T-cell (primary cell): ENCODE measurements at places on chromosomes 6 and 20.

- no peak for DNase-seq
Measured at GRCh38 chr20:15900443-15900842, 672.8 kb downstream of the KIF16B start.

DNA sequence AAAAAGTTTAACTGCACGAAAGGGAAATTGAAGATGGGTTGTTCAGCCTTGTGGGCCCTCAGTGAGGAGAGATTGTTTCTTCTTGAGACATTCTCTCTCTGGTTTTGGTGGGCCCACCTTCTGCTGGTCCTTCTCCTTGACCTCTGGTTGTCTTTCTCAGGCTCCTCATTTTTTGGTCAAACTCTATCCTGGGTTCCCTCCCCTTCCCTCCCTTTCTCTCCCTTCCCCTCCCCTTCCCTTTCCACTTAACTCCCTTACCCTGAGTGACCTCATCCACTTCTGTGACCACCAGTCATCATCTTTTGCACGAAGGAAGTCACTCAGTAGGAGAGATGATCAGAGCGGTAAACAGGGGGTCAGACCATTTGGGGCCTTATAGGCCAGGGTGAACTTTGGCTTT lies 71.5 kb upstream of the RALY start:
- DNase-seq = no peak

DNA sequence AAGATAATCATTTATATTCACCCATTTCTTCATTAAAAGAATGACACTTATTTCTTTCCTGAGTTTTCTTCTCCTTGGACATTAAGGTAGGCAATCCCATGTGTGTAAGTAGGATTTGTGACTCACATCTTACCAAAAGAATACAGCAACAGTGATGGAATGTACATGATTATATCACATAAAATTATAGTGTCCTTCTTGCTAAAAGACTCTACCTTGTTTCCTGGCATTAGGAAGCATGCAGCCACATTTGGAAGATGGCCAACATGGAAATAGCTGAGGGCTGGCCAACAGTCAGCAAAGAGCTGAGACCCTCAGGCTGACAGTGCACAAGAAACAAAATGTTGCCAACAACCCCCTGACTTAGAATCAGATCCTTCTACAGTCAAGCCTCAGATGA lies 327.9 kb upstream of the MARCKS start:
- no peak for DNase-seq

- no peak for DNase-seq
Measured at GRCh38 chr6:125850361-125850760, 59.6 kb downstream of the NCOA7 start.

DNA sequence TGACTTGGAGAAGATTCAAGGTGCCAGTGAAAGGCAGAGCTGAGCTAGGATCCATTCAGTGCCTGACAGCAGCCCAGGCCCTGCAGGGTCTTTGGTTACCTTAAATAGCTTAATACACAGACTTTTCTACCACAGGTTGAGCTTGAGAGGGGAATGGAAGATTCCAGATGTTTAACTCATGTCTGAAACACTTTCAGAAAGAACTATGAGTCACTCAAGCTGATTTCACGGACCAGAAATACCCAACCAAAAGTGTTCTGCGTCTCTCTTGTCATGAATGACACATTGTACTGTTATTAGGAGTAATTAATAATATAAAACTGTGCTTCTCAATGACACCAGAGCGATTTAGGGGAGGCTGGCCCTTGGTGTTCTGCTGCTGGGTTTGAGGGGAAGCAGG lies 6.4 kb upstream of the PMEPA1 start:
- DNase-seq = no peak

- DNase-seq = no peak
Measured at GRCh38 chr6:156877126-156877863, 100.1 kb downstream of the ARID1B start.

DNA sequence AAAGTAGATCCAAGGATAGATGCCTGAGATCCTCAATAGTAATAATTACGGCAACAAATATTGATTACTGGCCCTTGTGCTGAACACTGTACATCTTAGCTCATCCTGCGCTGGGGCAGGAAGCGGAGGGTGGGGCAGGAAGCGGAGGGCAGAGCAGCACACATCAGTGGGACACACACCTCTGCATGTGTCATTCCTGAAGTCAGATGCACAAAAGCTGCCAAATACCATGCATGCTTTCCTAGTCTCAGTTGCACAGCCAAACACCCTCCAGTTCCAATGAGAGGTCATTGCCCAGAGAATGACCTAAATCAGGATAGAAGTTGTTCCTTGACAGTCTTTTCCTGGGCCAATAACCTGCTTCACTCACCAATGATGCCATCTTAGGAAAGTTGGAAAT lies 74.4 kb upstream of the FOXC1 start:
- DNase-seq = peak; percentile 31

- DNase-seq = no peak
Measured at GRCh38 chr6:37134036-37134395, 35.9 kb upstream of the PIM1 start.

GRCh38 chr6:156876302-156876701 lies 99.1 kb downstream of the ARID1B start:
- DNase-seq = no peak

- no peak for DNase-seq
Measured at GRCh38 chr6:43963203-43963602, 164.0 kb downstream of the MRPL14 start.

DNA sequence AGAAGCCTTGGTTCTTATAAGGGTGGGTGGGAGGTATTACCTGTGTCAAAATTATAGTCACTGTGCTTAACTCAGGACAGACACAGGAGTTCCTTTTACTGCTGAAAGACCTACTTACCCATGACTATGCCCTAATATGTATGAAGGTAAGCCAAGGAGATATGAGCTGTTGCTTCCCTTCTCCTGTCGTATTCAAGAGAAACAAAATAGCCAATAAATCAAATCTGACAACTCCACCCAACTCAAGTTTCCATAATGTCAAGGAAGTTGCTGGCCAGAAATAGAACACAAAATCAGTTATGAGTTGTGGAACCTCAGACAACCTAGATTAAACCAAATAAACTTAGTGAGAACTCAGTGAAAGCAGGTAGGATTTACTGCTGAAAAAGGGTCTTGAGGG lies 25.1 kb downstream of the ZNF133 start:
- DNase-seq = no peak

- no peak for DNase-seq
Measured at GRCh38 chr20:45339084-45339483, 9.1 kb downstream of the SDC4 start.

DNA sequence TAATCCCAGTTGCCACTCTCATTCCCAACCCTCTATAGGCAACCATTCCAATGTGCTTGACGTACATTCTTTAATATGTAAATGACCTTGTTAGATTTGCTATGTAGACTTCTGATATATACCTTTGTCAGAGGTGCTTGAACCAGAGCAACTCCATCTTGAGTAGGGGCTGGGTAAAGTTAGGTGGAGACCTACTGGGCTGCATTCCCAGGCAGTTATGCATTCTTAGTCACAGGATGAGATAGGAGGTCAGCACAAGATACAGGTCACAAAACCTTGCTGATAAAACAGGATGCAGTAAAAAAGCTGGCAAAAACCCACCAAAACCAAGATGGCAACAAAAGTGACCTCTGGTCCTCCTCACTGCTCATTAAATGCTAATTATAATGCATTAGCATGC lies 8.3 kb upstream of the HM13 start:
- no peak for DNase-seq

DNA sequence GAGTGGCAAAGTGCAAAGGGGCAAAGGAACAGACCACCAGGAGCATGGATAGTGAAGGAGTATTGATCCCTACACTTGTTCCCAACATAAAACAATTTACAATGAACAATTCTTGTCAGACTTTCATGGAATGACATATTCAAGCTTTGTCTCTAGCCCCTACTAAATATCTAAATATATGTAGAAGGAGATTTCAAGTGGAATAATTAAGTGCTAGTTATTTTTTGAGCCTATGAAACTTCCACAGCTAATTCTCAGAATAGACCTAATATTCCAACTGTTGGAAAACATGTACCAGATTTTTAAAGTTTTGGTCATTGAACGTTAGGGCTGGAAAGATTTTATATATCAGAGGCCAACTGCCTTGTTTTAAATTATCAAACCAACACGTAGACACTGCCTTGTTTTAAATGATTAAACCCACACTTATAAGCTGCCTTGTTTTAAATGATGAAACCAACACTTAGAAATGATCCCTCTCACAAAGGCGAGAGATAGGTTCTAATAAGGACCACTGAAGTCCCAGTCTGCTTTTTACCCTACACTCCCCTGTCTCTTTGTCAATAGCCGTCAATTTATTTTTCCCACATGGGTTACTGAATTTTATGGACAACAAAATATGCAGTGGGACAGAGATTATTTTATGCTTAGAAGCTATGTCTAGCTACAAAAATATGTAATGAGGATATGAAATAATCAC lies 62.1 kb downstream of the RNF182 start:
- no peak for DNase-seq

- no peak for DNase-seq
Measured at GRCh38 chr6:100001915-100002388, 7.9 kb upstream of the MCHR2 start.

- no peak for DNase-seq
Measured at GRCh38 chr6:112466373-112467151, 119.4 kb downstream of the RFPL4B start.

DNA sequence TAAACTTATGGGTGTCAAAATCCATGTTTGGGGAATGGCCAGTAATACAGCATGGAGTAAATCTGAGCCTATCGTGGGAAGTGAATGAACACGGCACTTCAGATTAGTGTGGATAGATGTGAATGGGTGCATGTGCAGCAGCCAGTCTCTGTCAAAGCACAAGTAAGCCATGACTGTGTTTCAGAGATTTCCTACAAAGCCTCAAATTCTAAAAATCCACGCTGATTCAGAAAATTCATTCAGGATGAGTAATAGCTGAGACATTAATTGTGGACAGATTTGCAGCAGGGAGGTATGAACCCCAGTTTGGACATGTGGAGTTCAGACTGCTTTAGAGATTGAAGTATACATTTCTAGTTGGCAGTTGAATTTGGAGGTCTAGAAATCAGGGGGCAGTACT lies 115.1 kb downstream of the QKI start:
- DNase-seq = no peak

DNA sequence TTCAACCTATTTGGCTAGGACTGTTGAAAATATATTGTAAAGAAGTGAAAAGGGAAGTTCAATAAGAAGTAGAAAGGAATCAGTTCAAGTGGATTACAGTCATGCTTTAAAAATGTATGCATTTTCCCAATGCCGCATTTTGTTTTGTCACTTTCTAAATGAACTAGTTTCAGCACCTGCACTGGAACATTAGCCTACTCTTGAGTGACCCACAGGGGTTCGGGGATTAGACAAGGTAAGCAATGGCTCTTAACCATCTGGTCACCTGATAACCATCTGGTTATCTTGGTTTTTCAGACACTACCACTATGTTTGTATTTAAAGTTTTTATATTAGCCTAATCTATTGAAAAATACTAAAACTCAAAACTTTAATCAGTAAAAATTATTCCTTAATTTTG lies 97.6 kb downstream of the CD164 start:
- DNase-seq = no peak

DNA sequence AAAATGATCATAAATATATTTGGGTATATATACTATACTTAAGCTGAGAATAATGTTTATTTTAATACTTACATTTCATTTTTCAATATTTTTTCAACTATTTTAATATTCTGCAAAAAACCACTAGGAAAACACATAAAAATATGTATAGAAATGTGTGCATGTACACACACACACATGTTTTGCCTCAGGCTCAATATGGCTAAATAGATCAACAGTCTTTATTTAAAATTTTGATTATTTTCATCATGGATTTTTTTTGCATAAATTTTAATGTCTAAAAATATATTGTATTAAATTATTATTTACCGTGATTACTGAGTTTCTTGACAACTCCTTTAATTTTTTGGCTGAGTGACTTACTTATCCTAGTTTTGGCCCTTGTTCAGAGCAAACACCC lies 846.5 kb downstream of the DHX35 start:
- DNase-seq = no peak

- DNase-seq = no peak
Measured at GRCh38 chr20:2564406-2564805, 28.0 kb downstream of the TMC2 start.

DNA sequence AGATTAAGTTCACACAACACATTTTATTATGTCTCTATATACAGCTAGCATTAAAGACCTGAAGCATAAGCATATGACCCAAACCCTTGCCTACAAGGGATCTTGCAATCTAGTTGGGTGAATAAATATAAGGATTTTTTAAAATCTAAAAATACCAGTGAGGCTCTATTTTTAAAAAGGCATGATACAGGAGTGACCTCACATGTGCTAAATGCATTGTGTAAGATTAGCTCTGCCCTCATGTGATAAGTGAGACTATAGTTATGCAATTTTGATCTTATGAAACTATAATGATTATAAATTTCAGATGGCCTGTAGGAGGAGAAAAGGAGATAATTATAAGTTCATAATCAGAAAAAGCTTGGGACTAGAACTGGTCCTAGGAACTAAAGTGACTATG lies 451.0 kb upstream of the MAN1A1 start:
- DNase-seq = no peak

GRCh38 chr20:8504030-8504429 lies 372.0 kb downstream of the PLCB1 start:
- no peak for DNase-seq

DNA sequence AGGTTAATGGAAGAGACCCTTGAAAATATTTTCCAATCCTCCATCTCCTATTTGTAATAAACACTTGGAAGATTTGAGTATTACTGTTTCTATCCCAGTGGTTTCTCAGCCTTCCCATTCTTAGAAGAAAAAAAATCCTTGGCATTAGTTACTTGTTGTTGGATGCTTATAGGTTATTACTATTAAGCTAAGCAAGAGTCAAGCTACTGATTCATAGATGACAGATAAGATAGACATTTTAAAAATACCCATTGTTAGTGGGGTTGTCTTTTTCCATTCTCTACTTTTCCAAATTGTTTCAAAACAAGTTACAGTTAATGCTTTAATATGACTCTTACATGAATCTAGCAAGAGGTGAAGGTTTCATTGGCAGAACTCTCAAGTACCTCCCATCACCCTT lies 158.5 kb downstream of the HIVEP2 start:
- DNase-seq = no peak

- DNase-seq = no peak
Measured at GRCh38 chr6:89023591-89024441, 56.7 kb upstream of the PNRC1 start.

- peak; percentile 43 for DNase-seq
Measured at GRCh38 chr6:43454290-43454695, 1.1 kb downstream of the DLK2 start.

DNA sequence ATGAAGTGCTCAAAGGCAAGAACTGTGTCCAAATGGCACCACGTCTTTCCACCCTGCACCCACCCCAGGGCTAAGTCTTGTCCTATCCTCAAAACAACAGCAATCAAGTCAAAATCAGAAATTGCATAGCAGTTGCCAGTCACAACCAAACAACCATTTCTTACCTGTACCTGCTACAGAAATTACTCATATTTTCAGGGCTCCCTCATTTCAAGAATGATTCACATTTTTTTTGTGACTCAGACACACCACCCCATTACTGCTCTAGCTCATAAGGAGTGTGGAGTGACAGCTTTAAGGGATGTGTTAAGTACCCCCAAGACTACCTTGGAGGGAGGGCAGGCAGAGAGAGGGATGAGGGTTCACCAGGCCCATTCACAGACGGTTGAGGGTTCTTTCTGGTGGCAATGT lies 111.7 kb downstream of the TRERF1 start:
- no peak for DNase-seq

- no peak for DNase-seq
Measured at GRCh38 chr6:133815313-133815712, 73.6 kb upstream of the TCF21 start.

GRCh38 chr6:111674413-111674812 lies 68.7 kb upstream of the TRAF3IP2 start:
- no peak for DNase-seq
